ENCODE measurements at places on chromosomes 6 and 20.

- no peak for DNase-seq
Measured at GRCh38 chr6:50285735-50286134, 236.0 kb upstream of the DEFB112 start.

DNA sequence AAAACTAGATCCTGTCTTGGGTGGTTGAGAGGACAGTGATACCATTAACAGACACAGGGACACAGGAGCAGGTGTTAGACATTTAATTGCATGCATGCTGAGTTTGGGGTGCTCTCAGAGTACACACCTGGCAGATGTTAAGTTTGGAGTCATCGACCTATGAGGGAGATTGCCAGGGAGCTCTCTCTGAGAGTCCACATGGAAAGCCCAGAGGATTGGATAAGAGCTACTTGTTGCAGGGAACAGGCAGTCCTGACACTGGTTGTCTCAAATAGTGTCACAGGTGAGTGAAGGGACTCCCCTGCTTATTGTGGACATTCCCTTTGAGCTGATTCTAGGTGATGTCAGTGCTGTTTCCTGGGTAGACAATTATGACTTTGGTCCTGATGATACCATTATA is 3.1 kb downstream of the ATRN start:
- no peak for DNase-seq

GRCh38 chr6:161254464-161255253 is 19.2 kb downstream of the AGPAT4 start:
- DNase-seq: no peak

- DNase-seq: no peak
Measured at GRCh38 chr20:49824206-49824605, 11.6 kb downstream of the SLC9A8 start.

GRCh38 chr6:25435416-25435985 is 156.3 kb downstream of the CARMIL1 start:
- DNase-seq: no peak

- no peak for DNase-seq
Measured at GRCh38 chr20:432677-433299, 24.7 kb downstream of the RBCK1 start.

- DNase-seq: no peak
Measured at GRCh38 chr6:107956181-107956580, 1.8 kb downstream of the SEC63 start.

DNA sequence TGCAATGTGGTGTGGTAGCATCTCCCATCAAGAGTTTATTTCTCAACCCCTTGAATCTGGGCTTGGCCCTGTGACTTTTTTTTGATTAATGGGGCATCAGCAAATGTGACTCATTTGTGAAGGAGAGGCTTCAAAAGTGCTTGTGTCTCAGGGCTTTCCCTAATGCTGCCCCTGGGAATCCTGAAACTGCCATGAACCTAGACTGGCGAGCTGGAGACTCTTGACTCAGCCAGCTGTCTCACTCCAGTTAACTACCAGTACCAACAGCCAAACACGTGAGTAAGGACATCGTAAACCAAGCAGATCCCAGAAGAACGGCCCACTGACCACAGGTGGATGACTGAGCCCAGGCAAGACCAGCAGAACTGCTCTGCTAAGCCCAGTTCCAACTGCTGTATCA is 72.8 kb upstream of the ADTRP start:
- DNase-seq: no peak

- no peak for DNase-seq
Measured at GRCh38 chr6:43977404-43978111, 149.7 kb downstream of the MRPL14 start.

DNA sequence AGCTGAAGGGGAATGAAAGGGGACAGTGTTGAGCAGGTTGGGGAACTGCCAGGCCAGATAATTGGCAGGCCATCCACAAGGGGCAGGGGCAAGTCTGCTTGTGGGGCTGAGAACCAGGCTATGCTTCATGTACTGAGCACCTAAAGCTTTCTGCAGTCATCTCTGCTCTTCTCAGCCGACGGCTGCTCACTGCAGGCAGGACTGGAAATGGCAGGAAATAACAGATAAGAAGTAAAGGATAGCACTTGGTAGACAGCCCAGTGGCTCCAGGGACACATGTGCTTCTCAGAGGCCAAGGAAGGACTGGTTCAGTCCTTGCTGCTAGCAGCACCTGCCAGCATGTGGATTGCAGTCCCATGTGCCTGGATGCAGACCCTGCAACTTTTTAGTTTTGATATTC is 89.8 kb downstream of the CD164 start:
- DNase-seq: no peak

GRCh38 chr6:109790131-109790530 is 99.0 kb downstream of the FIG4 start:
- no peak for DNase-seq

- DNase-seq: no peak
Measured at GRCh38 chr20:7180256-7181045, 413.0 kb downstream of the BMP2 start.

DNA sequence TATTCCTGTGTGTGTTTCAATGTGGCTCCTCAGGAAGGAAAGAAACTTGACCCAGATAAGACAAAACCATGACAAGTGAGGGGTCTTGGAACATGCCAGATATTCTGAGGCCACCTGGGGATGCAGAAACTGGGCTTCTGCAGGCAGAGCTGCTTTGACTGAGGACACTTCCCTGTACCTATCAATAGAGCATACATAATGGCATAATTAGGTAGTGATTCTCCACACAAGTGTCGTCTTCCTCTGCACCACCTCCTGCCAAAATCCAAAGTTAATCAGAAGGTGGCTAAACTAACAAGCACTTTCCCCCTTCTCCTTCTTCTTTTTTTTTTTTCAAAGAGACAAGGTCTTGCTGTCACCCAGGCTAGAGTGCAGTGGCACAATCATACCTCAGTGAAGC is 97.1 kb downstream of the KIF13A start:
- no peak for DNase-seq

DNA sequence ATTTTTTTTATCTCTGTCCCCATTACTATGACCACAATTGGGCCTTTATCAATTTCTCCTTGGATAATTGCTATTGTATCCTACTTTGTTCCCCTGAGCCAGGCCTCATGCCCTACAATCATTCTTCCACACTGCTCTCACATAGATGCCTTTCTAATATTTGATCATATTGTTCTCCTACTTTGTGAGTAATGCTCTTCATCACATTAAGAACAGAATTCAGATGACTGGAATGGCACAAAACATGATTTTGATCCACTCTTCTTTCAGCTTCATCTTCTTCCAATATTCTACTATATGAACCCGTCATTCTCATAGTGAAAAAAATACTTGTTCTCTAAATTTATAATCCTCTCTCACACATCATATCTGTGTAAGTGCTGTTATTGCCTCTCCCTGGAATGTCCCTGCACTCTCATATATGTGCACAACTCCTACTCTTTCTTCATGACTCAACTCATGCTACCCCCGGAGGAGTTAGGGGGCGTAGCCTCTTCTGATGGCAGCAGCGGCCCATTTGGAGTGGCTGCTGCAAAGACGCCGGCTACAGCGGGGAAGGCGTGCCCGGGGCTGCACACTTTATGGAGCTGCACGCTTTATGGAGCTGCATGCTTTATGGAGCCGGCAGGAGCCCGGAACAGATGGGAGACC is 25.3 kb upstream of the HACE1 start:
- DNase-seq: no peak

GRCh38 chr6:139500977-139501376 is 126.5 kb upstream of the CITED2 start:
- no peak for DNase-seq

GRCh38 chr6:150617062-150617461 is 17.4 kb downstream of the PLEKHG1 start:
- no peak for DNase-seq

GRCh38 chr6:156400487-156400886 is 376.7 kb upstream of the ARID1B start:
- no peak for DNase-seq

- no peak for DNase-seq
Measured at GRCh38 chr6:113690281-113691259, 166.6 kb upstream of the MARCKS start.

- DNase-seq: no peak
Measured at GRCh38 chr20:52279706-52280105, 88.1 kb upstream of the ZFP64 start.

- DNase-seq: no peak
Measured at GRCh38 chr6:14429396-14429795, 311.8 kb downstream of the CD83 start.

DNA sequence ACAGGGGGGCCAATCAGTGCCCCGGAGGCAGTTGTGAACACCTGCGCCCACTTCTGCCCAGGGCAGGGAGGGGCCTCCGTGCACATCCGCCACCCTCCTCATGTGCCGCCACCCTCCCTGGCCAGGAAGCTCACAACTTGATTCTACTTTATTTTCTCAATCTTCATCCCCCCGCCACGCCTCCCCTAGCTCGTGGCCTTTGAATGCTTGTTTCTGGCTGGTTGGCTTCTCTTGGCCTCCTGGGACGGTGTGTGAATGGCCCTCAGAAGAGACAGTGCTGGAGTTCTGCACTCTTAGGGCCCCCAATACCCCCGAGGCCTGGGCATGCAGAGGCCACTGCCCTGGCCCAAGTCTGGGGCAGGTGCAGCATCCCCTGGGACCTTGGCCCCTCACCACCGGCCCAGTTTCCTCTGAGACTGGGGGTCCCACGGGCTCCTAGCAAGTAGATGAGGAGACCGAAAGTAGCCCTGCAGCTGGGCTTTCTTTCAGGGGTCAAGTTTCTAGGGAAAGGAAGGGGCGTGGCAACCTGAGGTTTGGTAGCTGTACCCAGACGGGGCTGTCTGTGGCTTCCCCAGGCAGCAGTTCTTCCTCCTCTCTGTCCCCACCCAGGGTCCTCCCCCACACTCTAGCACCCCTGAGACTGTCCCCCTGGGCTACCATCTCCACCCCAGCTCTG is 1.3 kb downstream of the RGS19 start:
- DNase-seq: no peak

All from NCI-H2081 treated with DMSO at 0.1 percent for 48 hours (cell line).